ENCODE measurements at places on chromosomes 5 and 9.

GRCh38 chr5:101686536-101687157 lies 609.4 kb downstream of the SLCO4C1 start:
- no peak for DNase-seq

GRCh38 chr9:211036-211435 lies 3.6 kb upstream of the DOCK8 start:
- no peak for DNase-seq

GRCh38 chr9:117359910-117360309 lies 54.9 kb downstream of the ASTN2 start:
- DNase-seq, result no peak

DNA sequence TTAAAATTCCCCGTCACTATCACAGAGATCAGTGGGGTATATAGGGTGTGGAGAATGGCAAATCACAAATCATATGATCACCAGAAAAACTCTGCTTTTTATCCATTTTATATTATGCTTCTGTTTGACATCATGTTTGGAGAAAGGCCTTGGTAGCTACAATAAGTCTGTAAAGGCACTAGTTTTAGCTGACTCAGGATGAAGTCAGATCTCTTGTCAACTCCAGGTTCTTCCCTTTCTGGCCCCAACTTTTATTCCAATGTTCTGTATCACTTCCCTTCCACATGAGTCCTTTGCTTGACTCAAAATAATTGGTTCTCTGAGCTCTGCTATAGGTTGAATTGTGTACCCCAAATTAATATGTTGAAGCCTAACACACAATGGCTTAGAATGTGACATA lies 484.9 kb downstream of the PTPRD start:
- no peak for DNase-seq

DNA sequence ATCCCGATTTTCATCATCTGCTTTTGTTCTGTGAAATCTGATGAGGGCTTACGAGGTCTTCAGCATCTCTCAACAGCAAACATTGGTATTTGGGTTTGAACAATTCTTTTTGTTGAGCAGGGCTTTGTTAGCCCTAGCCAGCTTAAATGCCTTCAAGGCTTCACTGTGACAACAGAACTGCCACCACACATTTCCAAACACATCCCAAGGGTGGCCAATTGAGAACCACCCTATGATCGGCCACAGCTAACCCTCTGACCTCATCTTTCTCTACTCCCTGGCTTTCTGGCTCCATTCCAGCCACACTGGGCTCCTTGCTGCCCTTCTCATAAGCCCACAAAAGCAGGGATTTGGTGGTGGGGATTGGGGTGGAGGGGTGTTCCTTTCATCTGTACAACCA lies 17.6 kb downstream of the MTX3 start:
- DNase-seq, result no peak

- no peak for DNase-seq
Measured at GRCh38 chr9:14923701-14924100, 13.5 kb upstream of the FREM1 start.

- DNase-seq, result no peak
Measured at GRCh38 chr5:73250645-73251044, 77.7 kb downstream of the TMEM174 start.

- no peak for DNase-seq
Measured at GRCh38 chr5:7074176-7074575, 321.8 kb upstream of the ADCY2 start.

DNA sequence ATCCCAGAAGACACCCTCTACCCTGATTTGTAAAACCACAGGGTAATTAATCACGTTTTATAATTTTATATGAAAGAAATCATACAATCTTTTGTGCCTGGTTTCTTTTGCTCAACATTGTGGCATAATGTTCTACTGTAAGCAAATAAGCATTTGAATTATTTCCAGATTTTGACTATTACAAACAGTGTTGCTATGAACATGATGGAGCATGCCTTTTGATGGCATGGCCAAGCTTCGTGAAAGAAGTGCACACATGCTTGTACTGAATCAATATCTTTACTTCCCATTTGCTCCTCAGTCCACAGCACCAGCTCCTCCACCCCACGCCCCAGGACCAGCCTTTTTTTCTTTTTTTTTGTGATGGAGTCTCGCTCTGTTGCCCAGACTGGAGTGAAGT lies 29.9 kb downstream of the ACSL6 start:
- no peak for DNase-seq

- no peak for DNase-seq
Measured at GRCh38 chr9:15077946-15078729, 167.9 kb upstream of the FREM1 start.

DNA sequence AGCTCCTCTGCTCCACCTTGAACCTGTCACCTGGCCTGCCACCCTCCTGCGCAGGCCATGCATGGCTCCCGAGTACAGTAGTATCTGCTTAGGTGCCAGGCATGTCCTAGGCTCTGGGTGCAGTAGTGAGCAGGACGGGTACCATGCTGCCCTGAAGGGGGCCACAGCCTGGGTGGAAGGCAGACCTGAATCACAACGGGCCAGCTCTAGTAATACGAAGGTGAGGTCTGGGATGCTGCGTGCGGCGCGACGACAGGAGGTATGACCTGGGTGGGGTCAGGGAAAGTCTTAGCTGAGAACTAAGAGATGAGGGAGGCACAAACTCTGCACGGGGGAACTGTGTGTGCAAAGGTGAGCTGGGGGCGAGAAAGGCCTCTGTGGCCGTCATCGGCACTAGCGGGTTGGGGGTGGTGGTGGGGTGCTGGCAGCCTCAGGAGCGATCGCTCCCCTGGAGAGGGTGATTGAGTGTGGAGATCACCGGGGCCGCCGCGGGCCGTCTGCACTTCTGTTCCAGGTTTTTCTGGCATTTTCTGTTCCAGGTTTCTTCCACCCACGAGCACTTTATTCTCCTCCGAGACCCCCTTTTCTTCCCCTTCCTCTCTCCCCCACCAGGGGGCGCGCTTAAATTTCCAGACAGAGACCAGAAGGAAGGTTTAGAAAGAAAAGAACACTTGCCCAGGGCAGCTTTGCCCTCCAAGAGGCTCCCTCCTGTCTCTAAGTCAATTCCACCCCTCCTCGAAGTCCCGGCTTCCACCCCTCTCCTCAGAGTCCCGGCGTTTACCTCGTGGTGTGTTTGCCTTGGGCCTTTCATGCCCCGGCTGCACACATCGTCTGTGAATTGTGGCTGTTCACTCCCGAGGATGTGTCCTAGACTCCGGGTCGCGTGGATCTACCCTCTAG lies 15.1 kb downstream of the PDLIM4 start:
- DNase-seq, result no peak

DNA sequence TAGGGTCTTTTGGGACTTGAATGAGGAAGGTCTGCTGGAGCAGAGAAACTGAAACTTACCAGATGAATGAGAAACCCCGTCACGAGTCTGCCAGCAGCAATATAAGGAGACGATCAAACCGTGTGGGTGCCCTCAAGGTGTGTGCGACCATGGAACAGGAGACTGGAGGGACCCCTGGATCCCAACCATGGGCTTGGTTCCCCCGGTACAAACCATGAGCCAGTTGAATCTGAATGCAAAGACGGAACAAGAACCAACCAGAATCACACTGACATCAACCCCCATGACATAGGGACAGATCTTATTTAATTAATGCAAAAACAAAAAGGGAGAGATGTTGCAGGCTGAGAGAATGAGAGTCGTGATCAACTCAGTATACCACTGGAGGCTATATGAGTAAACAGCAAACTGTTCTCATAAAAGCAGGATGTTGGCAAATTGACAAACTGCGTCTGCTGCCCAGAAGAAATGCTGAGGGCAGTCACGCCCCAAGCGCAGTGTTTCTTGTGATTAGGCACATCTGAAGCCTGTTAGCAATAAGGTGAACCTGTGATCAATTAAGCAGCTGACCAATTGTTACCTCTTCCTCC lies 475.5 kb upstream of the ACO1 start:
- DNase-seq, result no peak

- DNase-seq, result no peak
Measured at GRCh38 chr9:68997666-68998065, 16.2 kb downstream of the PRKACG start.

GRCh38 chr5:118468085-118468484 lies 520.3 kb downstream of the DTWD2 start:
- no peak for DNase-seq

- DNase-seq, result no peak
Measured at GRCh38 chr5:146007989-146008388, 71.6 kb downstream of the SH3RF2 start.

- DNase-seq, result no peak
Measured at GRCh38 chr5:159616952-159617351, 286.7 kb upstream of the IL12B start.

DNA sequence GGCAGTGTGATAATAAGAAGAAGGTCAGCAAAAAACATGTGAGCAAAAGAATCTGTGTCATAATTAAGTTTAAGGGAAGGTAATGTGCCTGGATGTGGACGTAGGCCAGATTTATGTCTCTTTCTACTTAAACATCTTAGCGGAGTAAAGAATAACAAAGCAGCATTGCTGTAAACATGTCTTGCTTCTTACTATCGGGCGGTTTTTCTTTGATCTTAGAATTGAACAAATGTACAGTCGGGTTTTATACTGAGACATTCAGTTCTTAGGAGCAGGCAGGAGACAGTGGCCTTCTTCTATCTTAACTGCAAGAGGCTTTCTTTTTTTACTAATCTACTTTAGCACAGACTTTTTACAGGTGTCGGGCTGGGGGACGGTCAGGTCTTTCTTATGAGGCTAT lies 40.4 kb upstream of the FLT4 start:
- no peak for DNase-seq

- DNase-seq, result no peak
Measured at GRCh38 chr5:124678468-124678867, 68.0 kb downstream of the ZNF608 start.

GRCh38 chr9:96068511-96068910 lies 193.0 kb downstream of the ERCC6L2 start:
- DNase-seq, result no peak

DNA sequence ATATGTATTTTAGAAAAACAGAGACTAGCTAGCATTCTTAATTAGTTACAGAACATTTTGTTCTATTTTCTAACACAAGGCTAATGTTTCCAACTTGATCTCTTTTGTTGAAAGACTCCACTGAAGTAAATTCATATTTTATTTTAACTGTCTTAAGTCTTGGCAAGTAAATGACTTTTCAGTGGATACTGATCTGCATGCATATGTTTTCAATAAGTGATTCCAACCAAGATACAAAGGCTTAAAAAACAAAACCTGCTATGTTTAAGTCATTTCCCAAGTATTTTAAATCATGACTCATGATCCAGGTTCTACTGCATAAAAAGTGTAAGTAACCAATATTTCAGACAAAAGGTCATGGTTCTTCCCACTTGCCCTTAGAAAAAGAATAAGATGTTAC lies 5.7 kb downstream of the CDO1 start:
- no peak for DNase-seq

- DNase-seq, result no peak
Measured at GRCh38 chr9:22427226-22427880, 19.3 kb upstream of the DMRTA1 start.

DNA sequence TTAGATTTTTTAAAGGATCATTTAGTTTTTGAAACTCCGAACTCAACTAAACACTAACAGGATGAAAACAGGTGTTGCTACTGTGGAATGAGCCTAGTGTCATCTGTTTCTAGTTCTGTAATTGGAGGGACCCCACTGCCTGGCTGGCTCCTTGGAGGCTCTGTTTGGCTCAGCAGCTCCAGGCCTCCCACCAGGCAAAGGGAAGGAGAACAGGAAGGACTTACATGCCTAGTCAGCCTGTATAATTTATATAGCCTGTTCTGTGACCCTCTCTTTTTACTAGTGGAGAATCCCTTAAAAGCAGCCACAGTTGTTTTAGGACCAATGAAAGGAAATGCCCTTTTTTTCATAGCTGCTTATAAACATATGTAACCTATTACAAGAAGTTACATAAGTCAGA lies 21.1 kb upstream of the C5orf24 start:
- DNase-seq, result no peak

DNA sequence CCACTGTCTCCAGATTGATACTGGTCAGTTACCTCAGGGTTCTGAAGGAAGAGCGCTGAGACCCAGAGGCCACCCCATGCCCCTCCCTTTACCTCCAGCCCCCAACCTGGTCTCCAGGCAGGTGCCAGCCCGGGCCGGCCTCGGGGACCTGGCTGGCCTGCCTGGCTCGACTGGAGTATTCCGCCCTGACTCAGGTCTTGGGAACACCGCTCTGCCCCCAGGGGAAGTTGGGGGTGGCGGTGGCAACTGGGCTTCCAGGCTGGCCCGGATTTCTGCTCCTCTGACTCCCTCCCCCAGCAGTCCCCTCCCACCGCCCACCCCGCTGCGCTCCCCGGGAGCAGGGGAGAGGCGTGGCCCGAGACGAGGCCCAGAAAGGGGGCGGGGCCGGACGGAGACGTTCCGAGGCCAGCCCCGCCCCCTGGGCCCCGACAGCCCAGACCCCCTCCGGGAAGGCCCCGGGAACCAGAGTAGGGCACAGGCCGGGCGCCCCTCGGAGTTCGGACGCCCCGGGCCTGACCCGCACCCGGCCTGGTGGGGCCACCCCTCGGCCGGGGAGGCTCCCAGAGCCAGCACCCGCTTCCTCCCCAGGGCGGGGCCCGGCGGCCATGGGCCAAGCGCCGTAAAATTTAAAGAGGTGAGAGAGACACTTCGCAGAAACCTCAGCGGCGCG lies 82.5 kb upstream of the ZBTB43 start:
- no peak for DNase-seq

DNA sequence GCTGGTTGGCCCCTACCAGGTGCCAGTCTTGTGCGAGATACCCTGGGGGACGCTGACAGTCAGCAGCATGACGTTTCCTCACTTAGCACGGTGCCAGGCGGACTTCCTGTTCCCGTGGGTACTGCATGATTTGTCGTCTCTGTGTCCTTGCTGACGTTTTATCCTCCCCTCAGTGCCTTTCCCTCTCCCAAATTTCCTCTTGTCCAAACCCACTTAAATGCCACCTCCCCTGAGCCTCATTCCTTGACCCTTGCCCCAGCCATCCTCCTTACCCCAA lies 60.6 kb upstream of the SAP30L start:
- DNase-seq, result no peak

DNA sequence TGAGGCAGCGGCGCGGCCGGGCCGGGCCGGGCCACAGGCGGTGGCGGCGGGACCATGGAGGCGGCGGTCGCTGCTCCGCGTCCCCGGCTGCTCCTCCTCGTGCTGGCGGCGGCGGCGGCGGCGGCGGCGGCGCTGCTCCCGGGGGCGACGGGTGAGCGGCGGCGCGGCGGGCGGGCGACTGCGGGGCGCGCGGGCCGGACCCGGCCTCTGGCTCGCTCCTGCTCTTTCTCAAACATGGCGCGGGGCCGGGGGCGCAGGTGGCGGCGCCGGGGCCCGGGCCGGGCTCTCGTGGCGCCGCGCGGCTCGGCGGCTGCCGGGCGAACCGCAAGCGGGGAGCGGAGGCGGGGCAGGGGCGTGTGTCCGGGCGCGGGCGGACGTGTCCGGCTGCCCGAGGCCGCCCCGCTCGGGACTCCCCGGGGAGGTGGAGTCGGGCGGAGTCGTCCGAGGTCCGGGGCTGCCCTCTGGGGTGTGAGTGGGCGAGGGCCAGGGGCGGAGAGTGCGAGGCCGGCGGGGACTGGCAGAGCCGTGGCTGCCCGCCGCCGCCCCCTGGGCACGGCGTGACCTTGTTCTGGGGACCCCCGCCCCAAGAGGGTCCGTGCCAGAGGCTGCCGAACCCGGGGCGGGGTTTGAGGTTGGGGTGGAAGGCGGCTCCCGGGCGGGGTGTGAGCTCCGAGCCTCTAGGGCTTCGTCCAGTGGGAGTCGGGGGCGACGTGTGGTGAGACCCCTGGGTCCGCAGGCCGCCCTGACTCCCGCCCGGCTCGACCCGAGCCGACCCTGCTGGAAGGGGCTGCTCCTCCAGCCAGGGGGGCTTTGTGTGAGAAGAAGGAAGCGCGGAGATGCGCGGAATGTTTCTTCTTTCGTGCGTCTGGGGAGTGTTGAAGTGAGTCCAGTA lies 485 bp downstream of the TGFBR1 start:
- no peak for DNase-seq
